NCI-H2029 (cell line): ENCODE measurements at places on chromosomes 7 and 10.
A peak's percentile ranks its signal among the peaks of the same experiment; 100 is the strongest.

- no peak for DNase-seq
Measured at GRCh38 chr7:84786073-84786472, 400.8 kb downstream of the SEMA3D start.

- no peak for DNase-seq
Measured at GRCh38 chr10:12061124-12061523, 7.6 kb upstream of the DHTKD1 start.

- DNase-seq = peak; percentile 0
Measured at GRCh38 chr10:63268149-63268797, 135.1 kb downstream of the NRBF2 start.

- DNase-seq = no peak
Measured at GRCh38 chr7:771234-772004, 44.3 kb upstream of the PRKAR1B start.

- DNase-seq = no peak
Measured at GRCh38 chr10:121580276-121581116, 17.7 kb downstream of the FGFR2 start.

- DNase-seq = no peak
Measured at GRCh38 chr10:88313878-88314277, 269.2 kb downstream of the RNLS start.

GRCh38 chr10:28160866-28161405 is 141.9 kb downstream of the MPP7 start:
- no peak for DNase-seq

- no peak for DNase-seq
Measured at GRCh38 chr7:15667991-15668390, 18.5 kb downstream of the MEOX2 start.

DNA sequence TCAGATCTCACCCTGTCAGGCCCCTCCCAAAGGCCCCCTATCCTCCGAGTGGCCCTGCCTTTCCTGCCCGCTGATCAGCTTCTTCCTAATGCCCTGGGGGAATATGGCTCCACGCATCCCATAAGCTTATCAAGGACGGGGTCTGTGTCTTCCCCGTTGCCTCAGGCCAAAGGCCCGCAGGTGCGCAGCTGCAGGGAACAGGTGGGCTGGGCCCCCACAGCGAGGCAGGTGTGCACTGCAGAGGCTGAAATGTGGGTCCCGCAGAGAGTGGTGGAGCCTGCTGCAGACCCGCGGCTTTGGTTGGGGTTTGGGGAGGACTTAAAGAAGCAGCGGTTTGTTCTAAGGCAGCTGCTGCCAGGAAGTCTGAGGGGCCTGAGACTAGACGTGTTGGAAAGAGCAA is 220.8 kb upstream of the TCERG1L start:
- no peak for DNase-seq

- DNase-seq = no peak
Measured at GRCh38 chr7:51308265-51308664, 8.3 kb downstream of the COBL start.

GRCh38 chr7:82018226-82018625 is 248.4 kb upstream of the HGF start:
- no peak for DNase-seq
